HEK293T (cell line): ENCODE measurements at places on chromosomes 1 and 21.
A peak's percentile ranks its signal among the peaks of the same experiment; 100 is the strongest.

GRCh38 chr1:38818175-38818976 is 41.2 kb downstream of the RRAGC start:
- DNase-seq: peak; percentile 82

GRCh38 chr1:234530672-234531071 is 51.7 kb upstream of the TARBP1 start:
- no peak for DNase-seq

- DNase-seq: no peak
These were observed 54.8 kb upstream of the KRTAP19-8 start for GRCh38 chr21:31092832-31093625.

GRCh38 chr1:185054365-185055060 is 9.2 kb downstream of the RNF2 start:
- DNase-seq: no peak
